Testis (tissue), 5 donors: ENCODE measurements at places on chromosomes 16 and 17.
A peak's percentile ranks its signal among the peaks of the same experiment; 100 is the strongest.

GRCh38 chr16:87897521-87898505 lies 28.5 kb upstream of the SLC7A5 start:
- DNase-seq = no peak
- no peak overlapping the region for H3K4me3 ChIP-seq
- peaks cover 4% of the 10 kb centered on the region for H3K4me1 ChIP-seq
- no peak overlapping the region for H3K27ac ChIP-seq

GRCh38 chr16:87145181-87146176 lies 171.7 kb downstream of the C16orf95 start:
- no peaks in the 10 kb centered on the region for H3K27me3 ChIP-seq
- H3K4me1 ChIP-seq = peaks cover 6% of the 10 kb centered on the region
- no peak overlapping the region for H3K27ac ChIP-seq
- no peaks in the 10 kb centered on the region for H3K36me3 ChIP-seq

DNA sequence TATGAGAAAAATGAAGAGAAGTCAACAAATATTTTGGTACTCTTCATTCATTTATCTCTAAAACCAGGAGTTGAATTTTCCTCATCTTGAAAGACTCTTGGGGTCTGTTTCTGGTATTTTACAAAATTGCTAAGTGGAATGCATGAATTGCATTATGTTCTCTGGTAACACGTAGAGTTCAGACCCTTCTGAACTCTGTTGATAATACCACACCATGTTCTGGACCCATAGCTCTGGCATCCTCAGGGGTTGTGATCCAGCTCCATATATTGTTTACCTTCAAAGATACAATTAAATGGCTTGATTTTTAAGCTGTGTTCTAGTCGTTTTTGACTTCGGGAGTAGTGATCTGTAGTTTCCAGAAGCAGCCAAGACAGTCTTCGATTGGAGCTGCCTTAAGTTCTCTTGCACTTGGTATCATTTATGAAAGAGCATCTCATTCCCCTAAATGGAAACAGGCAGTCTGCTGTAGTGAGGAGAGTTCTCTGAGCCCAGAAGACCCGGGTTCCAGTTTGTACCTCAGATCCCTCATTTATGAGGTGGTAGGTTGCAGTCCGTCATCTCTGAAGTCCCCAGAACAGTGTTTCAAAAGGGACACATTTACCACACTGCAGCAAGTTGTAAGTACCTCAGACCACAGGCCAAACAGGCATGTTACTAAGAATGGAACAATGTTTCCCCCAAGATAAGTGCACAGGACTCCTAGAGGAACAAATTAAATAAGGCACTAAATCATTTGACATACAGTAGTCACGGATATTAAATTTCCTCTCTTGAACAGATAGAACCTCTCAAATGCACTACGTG lies 9.6 kb downstream of the PSMD7 start:
- no peak overlapping the region for H3K27ac ChIP-seq
- no peaks in the 10 kb centered on the region for H3K27me3 ChIP-seq
- H3K36me3 ChIP-seq = peaks cover 4% of the 10 kb centered on the region
- no peaks in the 10 kb centered on the region for H3K4me1 ChIP-seq
- H3K4me3 ChIP-seq = no peak overlapping the region

- H3K4me3 ChIP-seq = no peak overlapping the region
- no peaks in the 10 kb centered on the region for H3K4me1 ChIP-seq
- H3K27ac ChIP-seq = no peak overlapping the region
- no peaks in the 10 kb centered on the region for H3K27me3 ChIP-seq
- no peaks in the 10 kb centered on the region for H3K36me3 ChIP-seq
These were observed 10.8 kb downstream of the NOD2 start for GRCh38 chr16:50704245-50704644.

DNA sequence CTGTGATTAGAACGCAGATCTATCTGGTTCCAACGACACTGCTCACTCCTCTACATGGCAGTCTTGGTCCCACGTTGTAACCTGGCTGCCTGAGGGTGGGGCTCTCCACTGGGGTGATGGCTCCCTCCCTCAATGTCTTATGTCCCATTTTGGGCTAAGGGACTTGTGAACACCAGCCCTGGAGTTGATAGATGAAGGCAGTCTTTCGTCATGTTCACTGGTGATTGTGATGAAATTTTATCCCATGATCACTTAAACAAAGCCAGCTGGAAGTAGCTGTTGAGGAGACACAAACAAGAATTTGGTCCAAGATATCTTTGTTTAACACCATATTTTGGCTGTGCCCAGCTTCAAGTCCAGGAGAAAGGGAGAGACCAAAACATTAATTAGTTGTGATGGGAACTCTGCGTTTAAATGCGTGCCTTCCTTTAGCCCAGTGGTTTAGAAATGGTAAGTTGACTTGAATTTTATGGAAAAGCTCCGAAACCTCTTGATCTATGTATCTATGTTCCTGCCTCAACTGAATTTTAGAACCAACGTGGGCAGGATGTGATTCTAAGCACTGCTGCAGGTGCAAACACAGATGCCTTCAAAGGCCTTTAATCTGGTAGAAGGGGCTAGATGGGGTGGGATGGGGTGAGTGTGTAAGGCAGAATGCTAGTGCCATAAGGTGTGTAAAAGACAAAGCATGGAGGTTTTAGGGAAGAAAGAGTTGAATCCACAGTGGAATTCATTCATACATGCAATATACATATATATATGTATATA lies 186.8 kb upstream of the IRX3 start:
- H3K4me3 ChIP-seq = no peak overlapping the region
- DNase-seq = no peak
- H3K27me3 ChIP-seq = no peaks in the 10 kb centered on the region
- no peaks in the 10 kb centered on the region for H3K36me3 ChIP-seq
- no peaks in the 10 kb centered on the region for H3K4me1 ChIP-seq
- no peak overlapping the region for H3K27ac ChIP-seq

- no peaks in the 10 kb centered on the region for H3K27me3 ChIP-seq
- no peak for DNase-seq
- H3K36me3 ChIP-seq = no peaks in the 10 kb centered on the region
- no peak overlapping the region for H3K4me3 ChIP-seq
- H3K27ac ChIP-seq = no peak overlapping the region
- no peaks in the 10 kb centered on the region for H3K4me1 ChIP-seq
These were observed 9.5 kb downstream of the TBX21 start for GRCh38 chr17:47742319-47743181.

DNA sequence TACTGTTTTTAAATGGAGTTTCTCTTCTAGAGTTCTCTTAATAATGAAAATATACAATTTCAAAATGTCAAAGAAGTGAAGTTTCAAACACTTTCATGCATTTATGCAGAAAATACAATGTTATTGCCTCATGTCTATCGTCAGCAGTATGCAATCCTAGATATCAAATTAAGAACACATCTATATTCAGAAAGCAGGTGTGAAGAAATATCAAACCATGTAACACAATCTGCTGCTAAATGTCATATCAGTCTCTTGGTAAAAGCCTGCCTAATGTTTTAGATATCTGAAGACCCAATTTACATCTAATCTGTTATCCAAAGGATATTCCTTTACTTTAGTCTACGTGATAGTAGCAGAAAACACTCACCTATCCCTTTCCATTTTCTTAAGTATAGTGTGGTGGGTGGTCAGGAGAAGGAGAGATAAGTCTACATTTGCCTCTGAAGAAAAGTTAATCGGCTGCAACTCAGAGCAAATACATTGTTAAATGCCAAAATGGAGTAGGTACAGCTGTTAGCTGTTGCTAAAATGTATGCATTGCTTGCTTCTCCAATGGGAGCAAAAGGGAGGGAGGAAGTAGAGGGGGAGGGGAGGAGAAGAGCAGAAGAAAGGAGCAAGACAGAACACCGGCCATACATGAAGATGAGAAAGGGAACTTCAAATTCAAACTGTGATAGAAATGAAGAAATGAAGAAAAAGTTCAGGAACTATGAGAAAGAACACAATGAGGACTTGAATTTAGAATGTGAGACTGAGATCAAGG lies 64.9 kb downstream of the ITFG1 start:
- H3K4me3 ChIP-seq = no peak overlapping the region
- H3K4me1 ChIP-seq = no peaks in the 10 kb centered on the region
- DNase-seq = no peak
- H3K36me3 ChIP-seq = no peaks in the 10 kb centered on the region
- no peaks in the 10 kb centered on the region for H3K27me3 ChIP-seq
- no peak overlapping the region for H3K27ac ChIP-seq

GRCh38 chr16:84699712-84700445 lies at the start of gene USP10:
TSS of gene USP10 (plus strand) at chr16:84700000. CDS start at chr16:84700091, 91 bp downstream.
- H3K27ac ChIP-seq = peak within 1 kb of the TSS; percentile 85
- H3K4me1 ChIP-seq = peaks cover 13% of the 10 kb centered on the region
- no peaks in the 10 kb centered on the region for H3K36me3 ChIP-seq
- peak within 1 kb of the TSS; percentile 98 for H3K4me3 ChIP-seq
- peak; percentile 84 for DNase-seq
- H3K27me3 ChIP-seq = no peaks in the 10 kb centered on the region

DNA sequence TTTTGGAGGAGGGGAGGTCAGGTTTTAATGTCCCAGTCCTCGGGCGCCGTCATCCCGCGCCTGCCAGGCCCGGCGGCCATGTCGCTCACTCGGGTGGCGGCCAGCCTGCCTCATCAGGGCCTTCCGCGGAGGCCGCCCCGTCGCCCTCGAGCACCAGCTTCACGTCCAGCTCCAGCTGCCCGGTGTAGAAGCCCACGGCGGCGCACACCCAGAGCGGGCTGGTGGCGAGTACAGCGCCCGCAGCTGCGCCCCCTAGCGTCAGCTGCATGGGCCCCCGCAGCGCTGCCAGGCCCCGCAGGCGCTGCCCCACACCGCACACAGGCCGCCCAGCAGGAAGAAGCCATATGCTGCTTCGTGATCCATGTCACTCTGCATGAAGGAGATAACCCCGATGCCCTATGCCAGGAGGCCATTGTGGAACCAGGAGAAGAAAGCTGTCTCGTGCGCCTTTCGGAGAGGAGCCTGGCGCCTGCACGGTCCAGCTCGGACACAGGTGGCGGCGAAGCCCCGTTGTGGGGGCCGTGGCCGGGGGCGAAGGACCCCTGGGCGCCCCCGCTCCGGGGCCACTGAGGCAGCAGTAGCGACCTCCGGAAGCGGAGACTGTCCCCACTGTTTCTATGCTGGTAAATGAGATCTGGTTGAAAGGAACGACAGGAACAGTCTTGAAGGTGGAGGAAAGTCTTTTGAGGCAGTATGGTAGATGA lies 9.6 kb downstream of the AP2B1 start:
- H3K27ac ChIP-seq = no peak overlapping the region
- DNase-seq = peak; percentile 29
- H3K36me3 ChIP-seq = no peaks in the 10 kb centered on the region
- H3K27me3 ChIP-seq = no peaks in the 10 kb centered on the region
- H3K4me3 ChIP-seq = peak overlapping the region; percentile 27

DNA sequence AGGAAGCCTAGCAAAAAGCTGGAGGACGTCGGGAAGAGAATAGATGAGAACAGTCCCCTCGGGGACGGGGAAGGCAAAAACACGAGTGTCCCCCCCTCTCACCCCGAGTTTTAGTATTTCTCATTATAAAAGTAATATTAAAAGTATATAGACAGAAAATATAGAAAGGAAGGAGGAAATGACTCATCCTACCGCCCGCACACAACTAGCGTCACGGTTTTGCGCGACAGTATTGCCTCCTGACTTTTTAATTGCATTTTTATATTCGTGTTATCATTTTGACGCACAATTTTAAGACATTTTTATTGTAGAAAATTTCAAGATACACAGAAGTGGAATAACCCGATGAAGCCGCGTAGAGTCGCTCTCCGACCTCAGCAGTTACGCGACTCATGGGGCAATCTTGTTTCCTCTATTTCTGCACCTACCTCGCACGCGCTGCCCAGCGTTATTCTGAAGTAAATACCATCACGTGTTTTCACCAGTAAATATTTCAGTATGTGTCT lies 652 bp upstream of the SLC25A19 start:
- H3K4me3 ChIP-seq = peak overlapping the region; percentile 80
- peak; percentile 75 for DNase-seq
- peak overlapping the region; percentile 89 for H3K27ac ChIP-seq
- no peaks in the 10 kb centered on the region for H3K4me1 ChIP-seq
- no peaks in the 10 kb centered on the region for H3K27me3 ChIP-seq

DNA sequence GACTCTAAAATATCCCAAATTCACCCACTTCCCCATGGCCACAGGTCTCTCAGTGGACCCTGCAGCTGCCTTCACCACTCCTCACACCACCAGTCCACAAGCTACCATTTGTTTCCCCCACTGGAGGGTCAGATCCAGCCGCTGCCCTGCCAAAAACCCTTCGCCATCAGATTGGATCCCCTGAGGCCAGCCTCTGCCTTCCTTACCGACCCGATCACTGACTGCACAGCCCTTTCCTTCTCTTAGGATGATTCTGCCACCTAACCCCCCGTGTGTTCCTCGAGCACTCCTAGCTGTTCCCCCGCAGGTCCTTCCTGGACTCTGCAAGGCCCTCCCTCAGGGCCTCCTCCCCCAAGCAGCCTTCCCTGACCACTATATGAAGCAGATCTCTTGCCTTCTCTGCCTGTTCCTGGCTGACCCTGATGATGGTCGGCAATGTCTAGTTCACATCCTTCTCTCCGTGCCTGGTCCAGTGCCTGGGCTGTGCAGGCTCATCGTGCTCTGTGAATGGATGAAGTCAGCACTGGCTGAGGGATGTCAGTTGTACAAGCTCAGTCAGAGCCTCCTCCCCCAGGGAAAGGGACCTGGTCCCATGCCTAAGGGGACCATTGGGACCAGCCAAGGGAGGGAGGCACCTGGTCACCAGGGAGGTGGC lies 46.0 kb downstream of the CPNE2 start:
- peaks cover 5% of the 10 kb centered on the region for H3K4me1 ChIP-seq
- no peak overlapping the region for H3K4me3 ChIP-seq
- H3K27ac ChIP-seq = no peak overlapping the region
- DNase-seq = no peak
- no peaks in the 10 kb centered on the region for H3K36me3 ChIP-seq

GRCh38 chr16:3182608-3183444 lies 5.2 kb upstream of the OR1F1 start:
- peak overlapping the region; percentile 31 for H3K4me3 ChIP-seq
- no peak overlapping the region for H3K27ac ChIP-seq
- peaks cover 8% of the 10 kb centered on the region for H3K27me3 ChIP-seq

DNA sequence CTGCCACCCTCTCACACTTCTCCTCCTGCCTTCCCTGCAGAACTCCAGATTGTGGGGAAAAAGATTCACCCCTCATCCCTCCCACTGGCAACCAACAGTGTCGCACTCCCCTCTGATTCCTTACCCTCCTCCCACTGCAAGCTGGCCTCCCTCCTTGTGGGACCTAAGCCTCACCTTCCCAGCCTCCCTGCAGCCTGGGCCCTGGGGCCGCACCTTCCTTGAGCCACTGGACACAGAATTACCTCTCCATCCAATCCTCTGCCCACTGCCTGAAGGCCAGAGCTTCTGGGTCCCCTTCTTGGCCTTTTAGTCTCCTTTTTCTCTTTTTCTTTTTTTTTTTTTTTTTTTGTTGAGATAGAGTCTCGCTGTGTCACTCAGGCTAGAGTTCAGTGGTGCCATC lies 33.9 kb downstream of the NGFR start:
- DNase-seq = no peak
- no peaks in the 10 kb centered on the region for H3K27me3 ChIP-seq
- no peak overlapping the region for H3K4me3 ChIP-seq
- no peak overlapping the region for H3K27ac ChIP-seq
